ENCODE measurements at places on chromosomes 4 and X.

- DNase-seq = no peak
Measured at GRCh38 chr4:139978692-139979091, 175.3 kb downstream of the MAML3 start.

GRCh38 chr4:99891351-99891750 is 2.9 kb downstream of the LAMTOR3 start:
- DNase-seq = no peak

- DNase-seq = no peak
Measured at GRCh38 chr4:88008122-88008742, 797 bp downstream of the PKD2 start.

GRCh38 chr4:55661398-55662056 is 25.4 kb upstream of the NMU start:
- no peak for DNase-seq

- DNase-seq = no peak
Measured at GRCh38 chrX:133089411-133089810, 7.5 kb downstream of the USP26 start.

GRCh38 chrX:43655151-43656004 is 721 bp upstream of the MAOA start:
- no peak for DNase-seq

DNA sequence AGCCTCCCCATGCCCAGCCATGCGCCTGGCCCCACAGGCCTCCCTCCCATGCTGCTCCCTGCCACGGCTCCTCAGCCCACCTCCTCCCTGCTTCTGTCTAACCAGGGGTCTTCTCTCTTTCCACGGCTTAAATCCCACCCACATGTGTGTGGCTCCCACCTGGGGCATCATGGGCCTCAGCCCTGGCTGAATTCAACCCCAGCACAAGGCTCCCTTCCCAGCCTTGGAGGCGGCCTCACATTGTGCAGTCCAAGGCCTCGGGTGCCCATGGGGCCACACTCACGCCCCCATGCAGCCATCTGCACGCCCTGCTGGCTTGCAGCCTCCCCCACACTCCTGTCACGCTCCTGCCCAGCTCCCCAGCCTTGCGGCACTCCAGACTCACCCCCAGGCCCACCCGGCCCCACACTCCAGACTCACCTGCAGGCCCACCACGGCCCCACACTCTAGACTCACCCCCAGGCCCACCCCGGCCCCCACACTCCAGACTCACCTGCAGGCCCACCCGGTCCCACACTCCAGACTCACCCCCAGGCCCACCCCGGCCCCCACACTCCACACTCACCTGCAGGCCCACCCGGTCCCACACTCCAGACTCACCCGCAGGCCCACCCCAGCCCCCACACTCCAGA is 27.0 kb downstream of the MAEA start:
- no peak for DNase-seq

GRCh38 chr4:87807402-87807801 is 8.0 kb downstream of the IBSP start:
- DNase-seq = no peak

- DNase-seq = no peak
Measured at GRCh38 chr4:40976343-40976742, 226.6 kb downstream of the NSUN7 start.

- DNase-seq = no peak
Measured at GRCh38 chr4:85968945-85969819, 390.7 kb downstream of the MAPK10 start.

- DNase-seq = no peak
Measured at GRCh38 chrX:148811236-148811635, 310.8 kb downstream of the AFF2 start.

GRCh38 chrX:16196829-16197228 is 29.5 kb downstream of the MAGEB17 start:
- no peak for DNase-seq

- no peak for DNase-seq
Measured at GRCh38 chr4:148962539-148963290, 520.5 kb upstream of the NR3C2 start.

DNA sequence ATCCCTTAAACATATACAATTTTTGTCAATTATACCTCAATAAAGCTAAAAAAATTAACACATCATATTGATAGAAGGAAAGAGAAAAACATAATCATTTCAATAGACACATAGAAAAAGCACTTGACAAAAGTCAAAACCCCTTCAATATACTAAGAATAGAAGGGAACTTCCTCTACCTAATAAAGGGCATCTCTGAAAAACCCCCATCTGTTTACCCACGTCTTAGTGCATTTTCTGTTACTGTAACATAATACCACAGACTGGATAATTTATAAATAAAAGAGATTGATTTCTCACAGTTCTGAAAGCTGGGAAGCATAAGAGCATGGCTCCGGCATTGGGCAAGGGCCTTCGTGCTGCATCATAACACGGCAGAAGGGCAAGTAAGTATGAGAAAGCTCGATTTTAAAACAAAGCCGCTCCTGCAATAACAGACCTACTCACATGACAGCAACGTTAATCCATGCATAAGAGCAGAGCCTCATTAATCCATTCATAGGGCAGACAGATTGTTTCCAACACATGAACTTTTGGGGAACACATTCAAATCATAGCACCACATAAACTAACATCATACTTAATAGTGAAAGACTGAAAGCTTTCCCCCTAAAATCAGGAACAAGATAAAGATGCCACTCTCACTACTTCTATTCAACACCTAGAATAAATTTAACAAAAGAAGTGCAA is 15.7 kb downstream of the STEEP1 start:
- DNase-seq = no peak

- no peak for DNase-seq
Measured at GRCh38 chr4:153705743-153706468, 21.8 kb downstream of the TLR2 start.

DNA sequence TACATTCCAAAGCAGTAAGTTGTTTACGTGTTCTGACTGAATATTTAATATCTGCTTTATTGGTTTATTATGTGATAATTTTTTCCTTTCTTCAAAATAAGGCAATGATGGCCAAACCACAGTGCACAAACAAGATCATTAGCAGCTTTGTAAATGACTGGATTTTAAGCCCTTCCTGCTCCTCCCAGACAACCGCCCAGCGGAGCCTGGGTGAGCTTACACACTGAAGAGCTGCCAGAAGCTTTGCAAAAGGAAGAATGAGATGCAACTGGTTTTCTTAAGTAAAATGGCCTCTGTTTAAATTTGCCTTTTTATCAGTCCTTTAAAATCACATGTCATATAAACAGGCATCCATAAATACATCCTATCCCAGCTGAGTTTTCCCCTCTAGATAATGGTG is 52.2 kb downstream of the SPARCL1 start:
- no peak for DNase-seq

DNA sequence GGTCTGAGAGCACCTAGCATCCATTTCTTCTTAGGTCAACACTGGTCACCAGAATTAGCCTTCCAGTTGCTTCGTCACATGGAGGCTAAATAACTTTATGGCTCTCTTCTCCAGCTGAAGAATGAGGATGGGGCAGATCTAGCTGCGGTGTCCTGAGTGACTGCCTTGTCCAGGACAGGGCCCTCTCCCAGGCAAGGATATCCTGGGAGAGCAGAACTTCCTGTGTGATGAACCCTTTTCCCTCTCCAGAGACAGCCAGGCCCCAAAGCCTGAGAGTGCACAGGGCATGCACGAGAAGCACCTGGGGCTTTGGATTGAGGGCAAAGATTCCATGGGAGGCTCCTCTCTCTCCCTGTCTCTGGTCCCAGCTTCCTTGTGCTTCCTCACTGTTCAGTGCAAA is 108.2 kb upstream of the MAMLD1 start:
- DNase-seq = no peak

- DNase-seq = no peak
Measured at GRCh38 chr4:152831416-152831815, 51.7 kb downstream of the ARFIP1 start.

- no peak for DNase-seq
Measured at GRCh38 chrX:130485870-130486269, 84.1 kb downstream of the RBMX2 start.

GRCh38 chr4:111639876-111640275 is 505.4 kb upstream of the FAM241A start:
- peak; percentile 37 for DNase-seq

GRCh38 chrX:150594584-150594983 is 26.2 kb downstream of the MTM1 start:
- DNase-seq = no peak

DNA sequence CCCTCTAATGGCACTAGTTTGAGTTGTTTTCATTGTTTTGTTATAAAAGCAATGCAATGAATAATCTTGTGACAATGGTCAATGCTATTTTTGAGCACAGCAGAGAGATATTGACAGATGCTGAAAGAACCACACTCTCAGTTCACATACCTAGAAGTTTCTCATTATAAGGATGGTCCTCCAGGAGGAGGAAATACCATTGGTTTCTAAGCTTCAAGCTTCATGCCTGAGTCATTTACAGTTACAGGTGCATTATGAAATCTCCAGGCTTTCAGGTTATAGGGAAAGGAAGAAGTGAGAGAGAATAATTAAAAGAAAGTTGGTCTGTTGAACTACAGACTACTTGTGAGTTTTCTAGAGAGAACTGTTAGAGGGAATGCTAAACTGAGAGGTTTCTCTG is 75.3 kb downstream of the PWWP3B start:
- DNase-seq = no peak

- DNase-seq = no peak
Measured at GRCh38 chr4:687048-687970, 1.6 kb downstream of the SLC49A3 start.

- no peak for DNase-seq
Measured at GRCh38 chr4:914531-914930, 17.6 kb downstream of the GAK start.

DNA sequence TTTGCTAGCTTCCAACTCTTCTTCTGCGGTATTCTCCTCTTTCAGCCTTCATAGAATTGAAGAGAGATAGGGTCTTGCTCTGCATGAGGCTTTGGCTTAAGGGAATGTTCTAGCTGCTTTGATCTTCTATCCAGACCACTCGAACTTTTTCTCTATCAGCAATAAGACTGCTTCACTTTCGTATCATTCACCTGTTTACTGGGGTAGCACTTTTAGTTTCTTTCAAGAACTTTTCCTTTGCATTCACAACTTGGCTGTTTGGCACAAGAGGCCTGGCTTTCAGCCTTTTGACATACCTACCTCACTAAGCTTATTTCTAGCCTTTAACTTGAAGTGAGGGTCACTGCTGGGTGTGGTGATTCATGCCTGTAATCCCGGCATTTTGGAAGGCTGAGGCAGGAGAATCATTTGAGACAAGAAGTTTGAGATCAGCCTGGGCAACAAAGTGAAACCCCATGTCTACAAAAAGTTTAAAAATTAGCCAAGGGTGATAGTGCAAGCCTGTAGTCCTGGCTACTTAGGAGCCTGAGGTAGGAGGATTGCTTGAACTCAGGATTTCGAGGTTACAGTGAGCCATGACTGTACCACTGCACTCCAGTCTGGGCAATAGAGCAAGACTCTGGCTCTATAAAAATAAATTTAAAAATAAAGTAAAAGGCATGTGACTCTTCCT is 47.1 kb upstream of the HPGDS start:
- no peak for DNase-seq

- DNase-seq = no peak
Measured at GRCh38 chr4:147737623-147738022, 5.7 kb downstream of the ARHGAP10 start.

DNA sequence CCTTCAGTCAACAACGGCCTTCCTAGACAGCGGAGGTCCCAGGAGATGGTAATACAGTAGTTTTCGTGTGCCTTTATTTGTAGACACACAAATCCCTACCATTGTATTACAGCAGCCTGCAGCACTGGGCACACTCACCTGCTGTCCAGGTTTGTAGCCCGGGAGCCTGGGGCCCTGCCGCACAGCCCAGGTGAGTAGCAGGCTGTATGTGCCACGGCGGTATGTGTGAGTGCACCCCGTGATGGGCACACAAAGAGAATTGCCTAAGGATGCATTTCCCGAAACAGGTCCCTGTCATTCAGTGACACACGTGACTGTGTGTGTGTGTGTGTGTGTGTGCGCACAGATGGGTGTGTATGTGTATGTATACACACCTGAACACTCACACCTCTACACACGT is 8.1 kb upstream of the SLC25A6 start:
- no peak for DNase-seq

DNA sequence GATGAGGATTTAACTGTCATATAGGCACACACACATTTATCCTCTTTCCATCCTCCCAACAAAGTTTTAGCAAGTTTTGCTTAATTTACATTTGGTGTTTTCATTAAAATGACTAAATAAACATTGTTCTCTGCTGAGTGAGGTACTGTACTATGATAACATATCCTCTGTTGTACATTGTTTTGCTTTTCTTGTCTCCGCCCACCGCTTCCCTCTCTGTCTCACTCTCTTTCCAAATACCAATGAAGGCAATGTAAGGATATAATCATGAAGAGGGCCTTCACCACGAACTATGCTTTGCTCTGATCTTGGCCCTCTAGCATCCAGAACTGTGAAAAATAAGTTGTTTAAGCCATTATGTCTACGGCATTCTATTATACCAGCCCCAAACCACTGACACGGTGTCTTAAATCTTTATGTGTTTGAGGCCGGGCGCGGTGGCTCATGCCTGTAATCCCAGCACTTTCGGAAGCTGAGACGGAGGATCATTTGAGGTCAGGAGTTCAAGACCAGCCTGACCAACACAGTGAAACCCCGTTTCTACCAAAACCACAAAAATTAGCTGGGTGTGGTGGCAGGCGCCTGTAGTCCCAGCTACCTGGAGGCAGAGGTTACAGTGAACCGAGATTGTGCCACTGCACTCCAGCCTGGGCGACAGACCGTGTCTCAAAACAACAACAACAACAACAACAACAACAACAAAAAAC is 65.3 kb downstream of the HPRT1 start:
- DNase-seq = no peak

- DNase-seq = no peak
Measured at GRCh38 chrX:31036895-31037294, 34.9 kb downstream of the FTHL17 start.

DNA sequence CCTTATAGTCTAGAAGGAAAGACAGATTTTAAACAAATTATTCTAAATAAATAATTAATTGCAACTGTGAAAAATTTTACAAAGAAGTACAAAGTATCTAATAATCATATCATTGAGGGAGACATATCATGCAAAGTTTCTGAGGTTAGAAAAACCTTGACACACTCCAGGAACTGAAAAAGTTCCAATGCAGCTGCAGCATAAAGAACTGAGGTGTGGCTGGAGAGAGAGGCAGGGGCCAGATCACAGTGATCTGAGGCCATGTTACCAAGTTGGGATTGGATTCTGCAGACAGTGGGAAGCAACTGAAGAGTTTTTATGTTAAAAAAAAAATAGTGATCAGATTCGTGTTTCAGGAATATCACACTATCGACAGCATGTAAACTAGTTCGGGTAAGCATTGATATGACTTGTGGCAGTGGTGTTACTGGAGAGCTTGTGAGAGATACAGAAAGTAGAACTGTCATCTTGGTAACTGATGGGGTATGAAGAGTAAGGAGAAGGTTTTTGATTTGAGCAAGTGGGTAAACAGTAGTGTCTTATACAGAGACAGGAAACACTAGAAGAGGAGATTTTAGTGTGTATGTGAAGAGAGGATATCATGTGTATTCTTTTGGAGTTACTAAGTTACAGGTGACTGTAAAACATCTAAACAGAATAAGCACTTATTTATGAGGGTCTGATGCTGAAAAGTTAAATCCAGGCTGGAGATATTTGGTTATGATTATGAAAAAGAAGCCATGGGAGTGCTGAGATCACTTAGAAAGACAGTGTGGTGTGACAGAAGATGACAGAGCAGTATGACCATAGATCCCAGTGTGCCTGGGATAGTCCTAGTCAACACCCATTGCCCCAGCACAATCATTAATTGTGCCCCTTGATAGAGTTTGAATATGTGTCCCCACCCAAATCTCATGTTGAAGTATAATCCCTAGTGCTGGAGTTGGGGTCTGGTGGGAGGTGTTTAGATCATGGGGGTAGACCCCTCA is 15.6 kb upstream of the SPRY1 start:
- no peak for DNase-seq
